ENCODE measurements at places on chromosomes 13 and 19. TPM values are rescaled to one million over a fixed set of nuclear protein-coding genes. Genes with fewer than 3 reads are reported as not detected.

GRCh38 chr13:29359181-29359580 lies 236.3 kb downstream of the SLC7A1 start:
- DNase-seq: no peak

- no peak for DNase-seq
Observed at GRCh38 chr13:90541346-90541745, 806.1 kb upstream of the MIR17HG start.

DNA sequence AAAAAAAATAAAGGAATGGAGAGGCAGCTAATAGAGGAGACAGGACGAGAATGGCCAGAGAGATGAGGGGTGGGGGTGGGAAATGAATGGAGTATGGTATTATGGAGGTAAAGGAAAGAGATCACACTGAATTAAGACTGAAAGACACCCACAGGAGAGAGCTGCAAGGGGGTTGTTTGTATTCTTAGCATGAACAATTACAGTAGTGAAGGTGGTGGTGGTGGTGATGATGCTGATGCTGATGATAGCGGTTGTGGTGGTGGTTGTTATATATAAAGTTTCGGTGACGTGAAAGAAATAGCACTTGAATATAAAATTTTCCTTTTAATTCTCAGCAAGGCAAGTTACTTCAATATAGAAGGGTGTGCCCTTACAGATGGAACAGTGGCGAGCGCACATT lies 2.8 kb upstream of the ADGRE3 start:
- no peak for DNase-seq

GRCh38 chr13:32473650-32474049 lies 45.7 kb upstream of the N4BP2L1 start:
- no peak for DNase-seq

- DNase-seq: no peak
Observed at GRCh38 chr13:88857256-88857655, 1186.1 kb downstream of the SLITRK5 start.

- no peak for DNase-seq
Observed at GRCh38 chr13:74061926-74062595, 72.1 kb downstream of the KLF12 start.

The AMER2 gene
- not detected for total RNA-seq

The ZNF526 gene
- 10.2 TPM for total RNA-seq

The CXCL17 gene
- total RNA-seq: not detected

The PPM1N gene
- total RNA-seq: 6.8 TPM

The ZNF460 gene
- 67.8 TPM for total RNA-seq
